ENCODE measurements at places on chromosomes 5 and 9.

DNA sequence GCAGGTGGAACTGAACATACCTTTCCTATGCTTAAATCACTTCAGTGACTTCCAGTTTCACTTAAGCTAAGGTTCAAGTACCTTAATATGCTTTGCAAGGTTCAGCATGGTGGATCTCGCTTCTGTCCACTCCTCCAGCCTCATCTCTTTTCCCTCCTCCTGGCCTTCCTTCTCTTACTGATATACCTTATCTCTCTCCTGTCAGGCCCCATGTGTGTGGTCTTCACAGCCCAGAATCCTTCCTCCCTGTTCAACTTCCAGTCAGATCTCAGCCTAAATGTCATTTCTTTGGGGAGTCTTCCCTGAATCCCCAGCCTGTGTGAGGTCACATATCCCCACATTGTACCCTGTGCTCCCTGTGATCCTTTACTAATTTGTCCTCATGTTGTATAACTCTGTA is 87.7 kb downstream of the ANGPTL2 start:
- DNase-seq, result no peak

DNA sequence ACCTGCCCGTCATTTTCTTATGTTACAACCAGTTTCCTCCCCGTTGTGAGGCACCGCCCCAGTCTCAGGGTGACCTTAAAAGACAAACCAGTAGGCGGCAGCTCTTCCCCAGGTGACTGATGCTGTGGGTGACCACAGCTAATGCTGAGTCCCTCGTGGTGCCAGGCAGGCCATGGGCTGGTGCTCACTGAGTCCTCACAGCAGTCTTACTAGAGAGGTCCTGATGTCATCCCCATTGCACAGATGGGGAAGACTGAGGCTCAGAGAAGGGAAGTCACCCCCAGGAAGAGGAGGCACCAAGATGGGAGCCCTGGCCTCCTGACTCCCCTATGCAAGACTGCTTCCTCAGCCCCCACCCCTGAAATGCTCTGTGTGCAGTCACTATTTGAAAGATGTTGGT is 978 bp downstream of the CFAP157 start:
- DNase-seq, result no peak

GRCh38 chr5:179230061-179230461 is 115.2 kb downstream of the ADAMTS2 start:
- DNase-seq, result peak; percentile 40

DNA sequence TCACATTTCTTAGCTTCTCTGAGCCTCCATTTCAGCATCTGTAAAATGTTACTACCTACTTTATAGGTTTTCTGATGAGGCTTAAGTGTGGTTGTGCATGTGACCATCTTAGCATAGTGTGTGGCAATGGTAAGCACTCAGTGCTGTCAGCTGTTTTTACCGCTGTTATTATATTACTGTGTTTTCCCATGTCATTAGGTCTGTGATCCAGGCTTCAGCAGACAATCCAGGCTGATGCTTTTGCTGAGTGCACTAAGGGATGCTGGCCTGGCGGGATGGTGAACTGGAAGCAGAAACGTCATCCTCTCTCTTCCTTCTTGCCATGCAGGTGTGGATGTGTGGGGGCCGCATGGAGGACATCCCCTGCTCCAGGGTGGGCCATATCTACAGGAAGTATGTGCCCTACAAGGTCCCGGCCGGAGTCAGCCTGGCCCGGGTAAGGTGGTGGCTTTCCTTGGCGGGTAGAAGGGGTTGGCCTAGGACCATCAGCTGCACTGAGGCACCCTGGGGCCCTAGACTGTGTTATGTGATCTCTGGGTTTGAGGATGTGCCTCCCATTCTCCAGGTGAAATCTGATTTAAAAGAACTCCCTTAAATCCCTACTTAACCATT is 41.9 kb upstream of the SAP30L start:
- DNase-seq, result no peak

- DNase-seq, result no peak
Measured at GRCh38 chr5:180910735-180911134, 11.8 kb downstream of the BTNL8 start.

- DNase-seq, result no peak
Measured at GRCh38 chr9:134730761-134731496, 89.3 kb downstream of the COL5A1 start.

DNA sequence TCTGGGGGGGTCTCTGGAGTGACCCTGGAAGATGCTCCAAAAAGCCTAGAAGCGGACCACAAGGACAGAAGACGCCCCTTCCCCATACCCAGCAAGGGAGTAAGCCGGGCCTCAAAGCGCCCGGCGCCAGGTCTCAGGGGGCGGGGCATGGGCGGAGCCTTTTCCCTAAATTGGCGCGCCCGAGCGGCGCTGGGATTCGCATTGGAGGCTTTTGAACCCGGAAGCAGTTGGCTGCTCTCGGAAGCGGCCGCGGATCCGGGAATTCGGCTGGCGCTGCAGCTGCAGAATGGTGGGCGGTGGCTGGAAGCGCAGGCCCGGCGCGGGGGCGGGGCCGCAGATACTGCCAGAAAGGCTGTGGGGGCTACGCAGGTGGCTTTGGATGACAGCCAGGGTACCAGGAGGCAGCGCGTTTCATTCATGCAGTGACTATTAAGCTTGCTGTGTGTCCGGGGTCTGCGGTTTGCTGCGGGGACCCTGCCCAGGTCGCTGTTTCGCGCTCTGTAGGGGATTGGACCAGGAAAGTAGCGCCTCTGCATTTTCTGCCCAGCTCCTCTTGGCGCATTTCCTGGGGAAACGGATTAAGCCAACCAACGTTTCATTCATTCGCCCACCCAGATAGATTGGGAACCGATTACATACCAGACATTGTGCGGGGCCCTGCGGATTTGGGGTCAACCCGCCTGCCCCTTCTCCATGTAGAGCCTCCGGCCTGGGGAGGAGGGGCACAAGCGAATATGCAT is 83.0 kb upstream of the FREM1 start:
- DNase-seq, result peak; percentile 91

- no peak for DNase-seq
Measured at GRCh38 chr5:32299059-32299677, 13.6 kb downstream of the MTMR12 start.

Data from upper lobe of right lung (tissue), 1 donor.